ENCODE measurements at places on chromosomes 5 and 9. TPM values are rescaled to one million over a fixed set of nuclear protein-coding genes. Genes with fewer than 3 reads are reported as not detected.

RANBP6 gene
- 52.5 TPM for total RNA-seq

PCDHGC5 gene
- total RNA-seq = 10.2 TPM

DCP2 gene
- 36.2 TPM for total RNA-seq

SPATA31A3 gene
- not detected for total RNA-seq

TAF11L14 gene
- not detected for total RNA-seq

MED7 gene
- 6.9 TPM for total RNA-seq

TPPP gene
- total RNA-seq = 0.37 TPM

MARCOL gene
- not detected for total RNA-seq

IL11RA gene
- total RNA-seq = 9.0 TPM

RNF208 gene
- total RNA-seq = 0.30 TPM

DMGDH gene
- 0.30 TPM for total RNA-seq

ADGRD2 gene
- total RNA-seq = not detected

TOR4A gene
- total RNA-seq = 19.0 TPM

ASPN gene
- not detected for total RNA-seq

FOXI1 gene
- total RNA-seq = not detected

UBAP2 gene
- 22.1 TPM for total RNA-seq

SLC46A2 gene
- total RNA-seq = not detected

SLCO6A1 gene
- not detected for total RNA-seq

ADAMTS13 gene
- total RNA-seq = 2.8 TPM

CA9 gene
- 8.1 TPM for total RNA-seq

PRDM9 gene
- total RNA-seq = not detected

PITX1 gene
- total RNA-seq = 29.7 TPM

PCDHGA9 gene
- 4.5 TPM for total RNA-seq

Measured in smooth muscle cell of the umbilical artery (primary cell).